ENCODE measurements at places on chromosomes 2 and 18. TPM values are rescaled to one million over a fixed set of nuclear protein-coding genes. Genes with fewer than 3 reads are reported as not detected.

C2orf78 gene
- not detected for total RNA-seq

CSRNP3 gene
- not detected for total RNA-seq

TM4SF20 gene
- total RNA-seq: not detected

RBM44 gene
- total RNA-seq: 0.63 TPM

ABCG8 gene
- not detected for total RNA-seq

CIB4 gene
- total RNA-seq: not detected

ALLC gene
- total RNA-seq: not detected

RTKN gene
- total RNA-seq: 1.4 TPM

POLR1A gene
- total RNA-seq: 63.3 TPM

FBLN7 gene
- 2.1 TPM for total RNA-seq

CPO gene
- total RNA-seq: not detected

HTR2B gene
- total RNA-seq: not detected

GPR75 gene
- total RNA-seq: 2.0 TPM

KIAA2012 gene
- not detected for total RNA-seq

CCDC102B gene
- 1.1 TPM for total RNA-seq

VAMP5 gene
- 26.4 TPM for total RNA-seq

MARCHF7 gene
- total RNA-seq: 84.7 TPM

ANKRD62 gene
- total RNA-seq: not detected

HDAC4 gene
- 28.8 TPM for total RNA-seq

ANKRD36C gene
- total RNA-seq: 26.6 TPM

ABCA12 gene
- not detected for total RNA-seq

PSMG2 gene
- total RNA-seq: 116 TPM

FBXO36 gene
- 0.95 TPM for total RNA-seq

TDRD15 gene
- 0.04 TPM for total RNA-seq

HAAO gene
- total RNA-seq: 0.35 TPM

TFCP2L1 gene
- total RNA-seq: 0.16 TPM

COPS7B gene
- total RNA-seq: 51.8 TPM

LCT gene
- 0.48 TPM for total RNA-seq

SETBP1 gene
- total RNA-seq: 14.1 TPM

GKN2 gene
- total RNA-seq: not detected

TMEM185B gene
- total RNA-seq: 32.3 TPM

SNTG2 gene
- total RNA-seq: 1.3 TPM

REG3A gene
- total RNA-seq: not detected

REG3G gene
- total RNA-seq: not detected

CREG2 gene
- total RNA-seq: not detected

MAL gene
- 27.3 TPM for total RNA-seq

COL3A1 gene
- total RNA-seq: 0.07 TPM

E2F6 gene
- 13.9 TPM for total RNA-seq

TUBB8B gene
- total RNA-seq: not detected

STK11IP gene
- 32.2 TPM for total RNA-seq

DAW1 gene
- not detected for total RNA-seq

TANC1 gene
- total RNA-seq: 0.11 TPM

TUBA4B gene
- total RNA-seq: not detected

PER2 gene
- 12.9 TPM for total RNA-seq

SCN9A gene
- total RNA-seq: not detected

ALPG gene
- total RNA-seq: not detected

KIDINS220 gene
- 33.1 TPM for total RNA-seq

GYPC gene
- total RNA-seq: 102 TPM

POTEE gene
- total RNA-seq: 0.49 TPM

LAMA1 gene
- not detected for total RNA-seq
